ENCODE measurements at places on chromosomes 2 and 18.

GRCh38 chr18:59927246-59927825 lies 27.5 kb downstream of the PMAIP1 start:
- DNase-seq, result no peak

- no peak for DNase-seq
These were observed 454.1 kb upstream of the SALL3 start for GRCh38 chr18:78525366-78526111.

GRCh38 chr18:56060967-56061541 lies 473.1 kb upstream of the TCF4 start:
- no peak for DNase-seq

DNA sequence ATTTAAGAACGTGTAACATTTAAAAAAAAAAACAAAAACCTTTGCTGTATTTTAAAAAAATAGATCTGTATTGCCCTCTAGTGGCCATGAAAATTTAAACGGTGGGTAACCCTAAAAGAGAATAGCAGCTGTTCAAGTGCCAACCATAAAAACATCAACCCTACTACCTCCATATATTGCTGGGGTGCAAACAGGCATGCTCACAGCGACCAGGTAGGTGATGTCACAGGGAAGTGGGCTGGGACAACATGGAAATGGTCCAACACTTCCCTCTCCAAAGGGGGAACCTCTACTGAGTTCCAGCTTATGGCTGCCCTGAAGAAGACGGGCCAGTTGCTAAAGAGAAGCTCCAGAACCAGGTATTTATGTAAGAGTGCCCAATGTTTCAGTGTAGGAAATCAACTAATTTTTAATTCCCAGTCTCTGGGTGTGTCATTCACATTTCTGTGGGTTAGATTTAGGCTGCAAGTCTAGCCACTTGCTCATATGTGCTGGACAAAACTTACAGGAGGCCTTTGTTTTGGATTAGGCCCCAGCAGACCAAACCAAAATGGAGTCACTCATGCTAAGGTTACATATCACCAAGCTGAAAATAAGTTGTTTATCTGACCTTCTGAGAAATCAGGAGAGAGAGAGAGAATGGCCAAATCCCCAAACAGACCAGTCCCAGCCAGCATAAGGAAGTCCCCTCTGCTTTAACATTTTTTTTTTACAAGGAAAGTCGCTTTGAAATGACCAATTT lies 54.5 kb downstream of the SKA1 start:
- DNase-seq, result no peak

GRCh38 chr18:48338915-48339314 lies 70.3 kb downstream of the ZBTB7C start:
- DNase-seq, result no peak

- DNase-seq, result no peak
These were observed 822 bp upstream of the GPD2 start for GRCh38 chr2:156435396-156435717.

DNA sequence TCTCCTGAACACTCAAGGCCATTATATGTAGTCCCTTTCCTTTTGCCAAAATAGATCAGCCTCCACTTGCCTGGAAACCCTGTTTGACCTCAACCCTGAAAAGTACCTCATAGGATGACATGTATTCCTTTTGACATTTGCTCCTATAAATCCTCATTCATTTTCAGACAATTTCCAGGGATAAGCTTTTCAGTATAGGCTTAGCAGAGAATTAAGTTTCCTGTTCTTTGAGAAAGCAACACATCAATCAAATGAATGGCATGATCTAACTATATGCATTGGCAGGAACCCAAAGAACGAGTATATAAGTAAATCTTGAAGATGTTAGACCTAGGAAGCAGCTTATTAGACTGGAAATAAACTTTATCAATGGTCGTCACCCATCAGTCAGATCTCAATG lies 483.0 kb downstream of the CCDC85A start:
- DNase-seq, result no peak
